ENCODE measurements at places on chromosomes 4 and X.

GRCh38 chrX:124863303-124863702 lies 456.4 kb upstream of the TEX13C start:
- DNase-seq = peak; percentile 0

- DNase-seq = no peak
Measured at GRCh38 chr4:175776217-175776616, 35.8 kb downstream of the GPM6A start.

- DNase-seq = no peak
Measured at GRCh38 chr4:169645627-169646026, 25.2 kb downstream of the CLCN3 start.

- DNase-seq = no peak
Measured at GRCh38 chrX:112521676-112522075, 158.1 kb downstream of the LHFPL1 start.

- no peak for DNase-seq
Measured at GRCh38 chr4:106017975-106018374, 122.7 kb downstream of the NPNT start.

DNA sequence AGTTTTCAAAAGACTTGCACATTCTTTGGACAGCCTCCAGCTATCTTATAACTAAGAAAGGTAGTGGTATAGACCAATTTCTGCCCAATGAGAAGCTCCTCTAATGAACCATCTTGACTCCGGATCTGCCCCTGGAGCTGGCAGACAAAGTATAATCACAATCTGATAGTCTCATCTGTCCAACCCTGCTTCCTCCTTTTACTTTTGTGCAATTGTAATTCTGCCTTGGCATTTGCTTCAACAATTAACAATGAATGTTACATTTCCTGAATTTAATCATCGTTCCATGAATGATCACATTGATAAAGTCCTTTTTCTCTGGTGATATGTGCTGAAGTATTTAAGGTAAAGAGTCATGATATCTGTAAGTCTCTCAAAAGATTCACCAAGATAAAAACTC lies 27.8 kb downstream of the FRYL start:
- DNase-seq = no peak

- no peak for DNase-seq
Measured at GRCh38 chr4:13872955-13873354, 245.4 kb upstream of the BOD1L1 start.

- no peak for DNase-seq
Measured at GRCh38 chr4:91325495-91325894, 978.3 kb upstream of the GRID2 start.

- DNase-seq = no peak
Measured at GRCh38 chr4:56892691-56893090, 15.0 kb upstream of the REST start.

- no peak for DNase-seq
Measured at GRCh38 chr4:78205591-78205990, 148.5 kb downstream of the FRAS1 start.

GRCh38 chr4:80333121-80333520 lies 2.4 kb upstream of the CFAP299 start:
- no peak for DNase-seq

- no peak for DNase-seq
Measured at GRCh38 chr4:95850161-95850560, 10.3 kb downstream of the PDHA2 start.

- no peak for DNase-seq
Measured at GRCh38 chrX:15384304-15384703, at the start of gene VEGFD. Gene VEGFD (minus strand): TSS chrX:15384413. CDS start chrX:15383946, 467 bp downstream.

DNA sequence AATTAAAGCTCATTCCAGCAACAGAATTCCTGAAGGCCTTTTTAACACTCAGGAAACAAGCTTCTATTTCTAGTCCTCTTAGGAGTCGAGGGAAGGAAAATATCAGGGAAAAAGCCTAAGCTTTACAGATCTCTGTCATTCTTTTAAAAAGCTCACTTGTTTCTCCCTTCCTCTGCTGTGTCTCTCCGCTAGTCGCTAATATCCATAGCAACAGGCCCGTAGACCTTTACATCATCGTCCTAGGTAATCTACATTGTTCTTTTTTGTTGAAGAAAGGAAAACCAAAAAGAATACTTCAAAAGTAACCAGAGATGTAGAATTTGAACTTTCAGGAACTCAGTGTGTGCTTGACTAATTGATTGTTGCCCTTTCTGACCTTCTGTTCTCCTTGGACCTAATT lies 45.9 kb upstream of the MTMR1 start:
- no peak for DNase-seq
